GOT3 (cell line): ENCODE measurements at places on chromosomes 2 and 18.

- no peak for DNase-seq
These were observed 114.4 kb upstream of the ACVR1C start for GRCh38 chr2:157743051-157743450.

GRCh38 chr2:196162586-196163175, 8.7 kb downstream of the STK17B start:
- DNase-seq: no peak

DNA sequence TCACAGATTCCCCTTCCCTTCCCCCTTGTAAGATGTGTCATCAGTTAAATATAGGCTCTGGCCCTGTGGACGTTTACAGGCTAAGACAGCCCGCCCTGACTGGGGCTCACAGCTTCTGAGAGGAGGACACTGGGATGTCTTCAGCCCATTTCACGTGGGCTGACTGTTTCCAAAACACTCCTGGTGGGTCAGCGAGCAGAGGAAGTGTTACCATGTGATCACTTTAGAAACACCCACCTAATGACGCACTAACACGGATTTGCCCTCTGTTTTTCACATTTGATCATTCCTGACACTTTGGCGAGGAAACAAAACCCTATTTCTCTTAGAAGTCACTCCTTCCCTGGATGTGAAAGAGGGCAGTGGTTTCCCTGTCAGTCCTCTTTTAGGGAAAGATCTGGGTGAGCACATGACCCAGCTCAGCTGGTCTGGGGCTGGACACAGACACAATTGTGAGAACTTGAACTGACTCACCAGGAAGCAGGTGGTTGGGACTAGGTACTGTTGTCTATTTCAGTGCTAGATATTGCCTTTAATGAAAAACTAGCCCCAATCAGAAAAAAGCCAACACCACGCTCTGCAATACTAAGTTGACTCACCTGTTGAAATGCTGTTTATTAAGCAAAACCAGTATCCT, 38.8 kb downstream of the BMP10 start:
- no peak for DNase-seq

- no peak for DNase-seq
These were observed 55.3 kb downstream of the G6PC2 start for GRCh38 chr2:168956392-168956791.

GRCh38 chr2:102004581-102004980, 12.8 kb downstream of the IL1R2 start:
- DNase-seq: no peak

DNA sequence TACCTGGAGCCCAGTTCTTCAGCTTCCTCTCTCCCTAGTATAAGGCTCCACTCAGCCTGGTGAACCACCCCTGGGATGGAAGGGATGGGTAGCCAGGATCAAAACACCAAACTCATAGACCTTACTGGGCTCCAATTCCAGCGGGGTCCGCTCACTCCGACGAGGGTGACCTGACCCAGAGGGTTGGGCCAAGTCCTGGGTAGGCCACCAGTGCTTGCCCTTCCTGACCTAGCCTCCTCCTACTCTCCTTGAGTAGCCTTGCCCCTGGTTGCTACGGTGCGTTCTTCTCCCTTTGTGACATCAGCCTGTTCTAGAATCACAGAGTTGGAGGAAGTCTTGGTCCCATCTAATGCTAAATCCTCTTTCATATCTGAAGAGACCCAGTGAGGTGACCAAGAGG, 537 bp upstream of the STAT4 start:
- no peak for DNase-seq

- DNase-seq: no peak
These were observed 113.6 kb upstream of the ATP8B1 start for GRCh38 chr18:57916684-57917083.

DNA sequence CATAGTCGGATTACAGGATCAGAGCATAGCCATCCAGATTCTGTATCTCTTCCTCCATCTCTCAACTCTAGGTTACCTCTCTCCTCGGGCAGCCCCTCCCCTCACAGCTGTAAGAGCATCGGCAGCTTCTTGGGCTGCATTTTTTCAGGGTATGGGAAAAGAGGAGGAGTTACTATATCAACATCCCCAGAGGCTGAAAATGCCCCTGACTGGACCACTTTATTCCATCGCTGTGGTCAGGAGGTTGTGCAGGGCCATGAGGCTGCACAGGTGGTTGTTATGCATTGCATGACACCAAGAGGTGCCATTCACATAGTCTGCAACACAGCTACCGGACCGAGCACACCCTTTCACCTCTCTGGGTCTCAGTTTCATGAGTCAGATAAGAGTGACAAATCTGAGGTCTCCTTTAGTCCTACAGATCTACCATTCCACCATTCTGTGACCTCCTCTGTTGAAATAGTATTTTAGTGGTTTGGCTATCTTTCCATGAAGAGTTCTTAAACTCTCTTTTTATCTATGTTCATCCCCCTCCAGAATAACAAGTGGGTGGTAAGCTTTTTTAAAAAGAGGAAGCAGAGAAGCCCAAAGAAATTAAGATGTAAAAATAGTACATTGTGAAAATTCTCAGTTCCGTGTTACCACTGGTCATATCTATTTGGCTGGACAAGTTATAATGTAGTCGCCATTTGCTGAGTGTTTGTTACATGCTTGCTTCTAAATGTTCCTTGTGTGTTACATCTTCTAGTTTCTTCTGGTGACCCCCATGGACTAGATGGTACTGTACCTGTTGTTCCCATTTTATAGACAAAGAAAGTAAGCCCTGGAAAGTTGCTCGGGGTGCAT, 56.6 kb upstream of the SLC1A4 start:
- DNase-seq: no peak

- no peak for DNase-seq
These were observed 3.1 kb upstream of the ADGRF3 start for GRCh38 chr2:26349690-26350089.

DNA sequence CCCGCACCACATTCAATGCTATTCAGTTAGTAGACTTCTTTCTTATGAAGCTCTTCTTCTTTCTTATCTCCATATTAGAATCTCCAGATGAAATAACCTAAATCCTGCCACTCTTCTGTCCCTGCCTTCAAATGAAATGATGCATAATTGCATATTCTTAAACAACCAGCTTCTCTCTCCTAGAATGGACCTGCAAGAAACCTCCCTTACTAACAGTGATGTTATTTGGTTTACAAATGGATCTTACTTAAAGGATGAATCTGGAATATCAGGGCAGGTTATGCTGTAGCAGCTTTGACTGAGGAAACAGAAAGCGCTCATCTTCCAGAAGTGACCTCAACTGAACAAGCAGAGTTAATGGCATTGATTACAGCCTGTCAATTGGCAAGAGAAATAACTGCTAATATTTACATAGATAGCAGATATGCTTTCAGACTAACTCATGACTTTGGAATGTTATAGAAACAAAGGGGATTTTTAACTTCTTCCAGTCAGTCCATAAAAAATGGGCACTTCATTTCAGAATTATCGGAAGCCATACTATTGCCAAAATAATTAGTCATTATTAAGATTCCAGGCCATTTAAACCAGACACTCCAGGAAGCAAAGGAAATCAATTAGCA, 755.7 kb upstream of the HS6ST1 start:
- no peak for DNase-seq

DNA sequence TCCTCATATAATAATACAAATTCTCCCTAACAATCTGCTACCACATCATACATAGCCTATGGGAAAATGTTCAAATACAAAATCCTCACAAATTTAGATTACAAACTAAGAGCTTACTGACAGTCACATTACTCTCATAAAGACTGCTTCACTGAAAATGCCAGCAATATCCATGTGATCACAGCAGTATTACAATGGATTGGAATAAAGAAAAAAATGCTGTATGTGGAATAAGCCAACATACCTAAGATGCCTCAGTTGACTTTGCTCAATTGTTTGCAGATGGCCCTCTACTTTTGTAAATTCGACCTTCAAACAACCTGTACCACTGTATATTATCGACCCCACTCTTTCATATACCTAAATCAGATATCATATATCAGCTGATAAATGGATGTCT, 88.7 kb downstream of the DYM start:
- no peak for DNase-seq

DNA sequence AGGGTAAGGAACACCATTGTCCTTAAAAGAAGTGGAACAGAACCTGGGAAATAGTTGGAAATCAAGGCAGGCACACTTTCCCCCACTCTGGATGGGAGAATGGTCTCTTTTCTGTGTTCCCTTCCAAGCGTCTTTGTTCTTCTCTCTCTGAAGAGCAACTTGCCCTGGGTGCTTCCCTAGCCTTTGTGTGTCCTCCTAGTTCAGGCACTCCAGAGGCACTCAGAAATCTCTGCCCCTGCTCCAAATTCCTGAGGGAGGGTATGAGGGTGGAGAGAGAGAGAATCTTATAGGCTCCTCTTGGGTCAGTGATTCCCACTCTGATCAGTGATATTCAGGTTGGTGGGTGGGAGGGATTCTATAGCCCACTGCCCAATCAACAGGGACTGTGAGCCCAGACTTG, 8.8 kb upstream of the SIX2 start:
- DNase-seq: no peak

DNA sequence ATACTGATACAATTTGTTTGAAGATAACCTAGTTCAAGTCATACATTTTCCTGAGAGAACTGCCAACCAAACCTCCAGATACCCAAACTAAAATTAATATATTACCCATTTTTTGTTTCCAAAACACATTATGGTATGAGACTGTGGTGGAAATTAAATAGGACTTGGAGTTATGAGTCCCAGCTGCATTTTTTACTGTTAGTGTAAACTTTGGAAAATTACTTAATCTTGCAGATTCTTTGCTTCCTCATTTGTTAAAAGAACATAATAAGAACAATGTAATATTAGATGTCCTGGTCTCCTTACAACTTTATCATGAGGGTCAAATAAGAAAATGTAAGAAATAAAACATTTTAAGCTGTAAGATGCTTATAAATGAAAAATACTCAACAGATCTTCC, 98.2 kb upstream of the TRIB2 start:
- DNase-seq: no peak

DNA sequence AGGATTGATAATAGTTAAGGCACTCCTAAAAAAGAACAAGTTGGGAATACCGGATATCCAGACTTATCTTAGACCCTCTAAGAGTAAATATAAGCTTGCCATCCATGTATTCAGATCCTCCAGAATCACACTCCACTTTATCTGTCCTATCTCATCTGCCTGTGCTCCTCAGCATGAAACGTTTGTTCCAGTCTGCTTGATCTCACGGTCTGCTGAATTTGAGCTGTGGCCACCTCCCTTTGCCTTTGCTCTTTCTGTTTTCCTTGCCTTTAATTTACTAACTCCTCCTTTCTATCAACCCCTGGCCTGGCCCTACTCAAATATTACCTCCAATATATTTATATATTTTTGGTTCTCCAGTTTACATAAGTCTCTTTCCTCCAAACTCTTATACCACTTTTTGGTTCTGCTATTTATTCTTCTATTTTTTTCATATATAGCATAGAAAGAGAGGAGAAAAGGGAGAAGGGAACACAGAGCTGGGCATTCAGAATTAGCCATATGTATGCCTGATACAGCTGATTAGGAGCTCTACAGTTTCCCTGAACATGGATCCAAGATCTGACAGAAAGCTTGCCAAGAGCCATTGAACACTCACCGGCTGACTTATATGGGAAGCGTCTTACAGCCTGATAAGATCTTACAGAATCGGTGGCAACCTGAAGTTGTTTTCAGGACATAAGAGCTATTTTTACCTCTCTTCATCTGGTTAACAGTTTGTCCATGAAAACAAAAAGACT, 21.8 kb upstream of the DNAJC27 start:
- DNase-seq: no peak

GRCh38 chr2:12714391-12715221, 2.1 kb upstream of the TRIB2 start:
- DNase-seq: no peak

GRCh38 chr2:177241711-177242120, 22.8 kb downstream of the NFE2L2 start:
- no peak for DNase-seq

GRCh38 chr18:75818383-75818782, 390.9 kb upstream of the SMIM21 start:
- DNase-seq: no peak

- DNase-seq: no peak
These were observed 129.1 kb downstream of the ANKRD44 start for GRCh38 chr2:197181491-197181890.

DNA sequence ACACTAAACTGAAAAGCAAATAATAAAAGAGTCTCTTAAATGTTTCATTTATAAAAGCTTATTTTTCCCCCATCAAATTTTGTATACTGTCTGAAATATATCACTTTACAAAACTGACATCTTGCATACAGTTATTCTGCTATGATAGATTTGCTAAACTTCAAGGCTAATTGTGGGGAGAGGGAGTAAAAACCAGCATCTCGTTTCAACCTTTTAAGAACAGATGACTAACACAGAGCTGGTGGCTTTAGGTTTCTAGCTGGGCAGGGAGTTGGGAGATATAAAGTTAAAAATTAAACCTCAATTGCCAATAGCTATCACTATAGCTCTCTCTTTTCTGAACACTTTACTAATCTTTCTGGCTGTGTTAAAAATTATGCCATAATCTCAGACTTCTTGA, 23.5 kb downstream of the C1D start:
- no peak for DNase-seq

- DNase-seq: no peak
These were observed 919.3 kb upstream of the CDH2 start for GRCh38 chr18:29096079-29096770.

- DNase-seq: no peak
These were observed 19.3 kb downstream of the CHCHD5 start for GRCh38 chr2:112603731-112604130.
